Tongue (tissue), 3 donors: ENCODE measurements at places on chromosomes 7 and 10.

GRCh38 chr7:139566736-139567646, 43.5 kb downstream of the CLEC2L start:
- no peak for DNase-seq

DNA sequence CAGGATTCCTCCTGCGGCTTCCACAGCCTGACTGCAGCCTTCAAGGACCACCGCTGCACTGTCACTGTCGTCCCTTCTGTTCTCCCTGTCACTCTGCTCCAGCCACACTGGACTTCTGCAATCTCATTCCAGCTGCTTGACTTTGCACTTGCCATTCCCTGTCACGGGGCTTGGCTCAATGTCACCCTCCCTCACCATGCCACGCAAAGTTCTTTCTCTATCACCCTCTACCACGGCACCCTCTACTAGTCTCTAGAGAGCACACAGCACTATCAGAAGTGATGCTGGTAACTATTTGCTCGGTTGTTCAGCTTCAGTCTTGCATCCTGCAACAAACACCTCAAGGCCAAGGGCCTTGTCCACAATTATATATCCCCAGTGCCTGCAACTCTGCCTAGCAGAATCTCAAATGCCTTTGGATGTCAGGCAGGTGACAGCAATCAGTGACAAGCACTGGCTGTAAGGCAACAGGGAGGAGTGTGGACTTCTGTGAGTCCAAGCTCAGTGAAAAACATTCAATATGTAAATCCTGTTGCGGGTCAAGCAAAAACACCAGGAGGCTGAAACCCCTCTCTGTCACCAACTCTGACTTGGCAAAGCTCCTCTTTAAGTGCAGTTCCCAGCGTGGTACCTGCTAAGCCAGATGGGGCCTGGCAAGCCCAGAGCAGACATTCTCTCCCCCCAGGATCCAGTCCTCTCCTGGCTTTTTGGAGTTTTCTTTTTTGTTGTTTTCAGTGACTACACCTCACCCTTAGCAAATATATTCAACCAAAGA, 259.9 kb downstream of the FGFR2 start:
- no peak for DNase-seq

DNA sequence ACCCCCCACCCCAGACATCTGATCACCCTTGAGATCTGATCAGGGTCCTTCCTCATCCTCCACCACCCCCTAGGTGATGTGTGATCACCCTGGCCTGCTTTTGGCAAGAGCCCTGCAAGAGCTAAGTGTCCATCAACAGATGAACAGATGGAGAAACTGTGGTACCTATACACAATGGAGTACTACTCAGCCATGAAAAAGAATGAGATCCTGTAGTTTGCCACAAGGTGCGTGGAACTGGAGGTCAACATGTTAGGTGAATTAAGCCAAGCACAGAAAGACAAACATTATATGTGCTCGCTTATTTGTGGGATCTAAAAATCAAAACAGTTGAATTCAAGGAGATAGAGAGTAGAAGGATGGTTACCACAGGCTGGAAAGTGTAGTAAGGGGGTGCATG, 209.1 kb downstream of the USP6NL start:
- no peak for DNase-seq

- no peak for DNase-seq
Observed at GRCh38 chr10:14918964-14919363, 34.9 kb downstream of the DCLRE1C start.

GRCh38 chr7:109752068-109752467, 1182.4 kb downstream of the DNAJB9 start:
- no peak for DNase-seq
